ENCODE measurements at places on chromosomes 12 and 14. TPM values are rescaled to one million over a fixed set of nuclear protein-coding genes. Genes with fewer than 3 reads are reported as not detected.
A peak's percentile ranks its signal among the peaks of the same experiment; 100 is the strongest.

ZNF891 gene
- total RNA-seq = 2.7 TPM

NGB gene
- total RNA-seq = not detected

PSMC1 gene
- 164 TPM for total RNA-seq

- H3K27ac ChIP-seq = no peak overlapping the region
- no peak for DNase-seq
- no peak overlapping the region for H3K4me3 ChIP-seq
- no peaks in the 10 kb centered on the region for H3K4me1 ChIP-seq
- no peaks in the 10 kb centered on the region for H3K36me3 ChIP-seq
These were observed 581.9 kb downstream of the VRK1 start for GRCh38 chr14:97379091-97379531.

GRIP1 gene
- total RNA-seq = 7.4 TPM

ATG2B gene
- total RNA-seq = 11.8 TPM

DNA sequence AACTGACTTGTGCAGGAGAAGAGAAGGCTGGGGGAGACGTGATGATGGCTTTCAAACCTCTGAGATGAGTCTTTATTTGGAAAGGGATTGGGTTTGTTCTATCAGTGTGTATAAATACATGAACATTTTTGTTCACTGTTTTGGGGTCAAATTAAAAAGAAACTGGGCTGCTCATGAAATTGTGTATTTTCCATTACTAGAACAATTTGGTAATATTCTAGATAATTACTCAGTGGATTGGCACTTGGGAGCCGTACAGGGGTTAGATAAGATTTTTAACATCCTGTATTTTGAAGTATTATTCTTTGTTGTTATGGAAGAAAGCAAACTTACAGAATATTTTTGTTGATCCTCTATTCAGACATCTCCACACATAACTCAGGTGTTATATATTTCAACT lies 340.6 kb downstream of the PRKD1 start:
- H3K4me1 ChIP-seq = peaks cover 36% of the 10 kb centered on the region
- H3K27me3 ChIP-seq = no peaks in the 10 kb centered on the region
- no peak overlapping the region for H3K27ac ChIP-seq

DNA sequence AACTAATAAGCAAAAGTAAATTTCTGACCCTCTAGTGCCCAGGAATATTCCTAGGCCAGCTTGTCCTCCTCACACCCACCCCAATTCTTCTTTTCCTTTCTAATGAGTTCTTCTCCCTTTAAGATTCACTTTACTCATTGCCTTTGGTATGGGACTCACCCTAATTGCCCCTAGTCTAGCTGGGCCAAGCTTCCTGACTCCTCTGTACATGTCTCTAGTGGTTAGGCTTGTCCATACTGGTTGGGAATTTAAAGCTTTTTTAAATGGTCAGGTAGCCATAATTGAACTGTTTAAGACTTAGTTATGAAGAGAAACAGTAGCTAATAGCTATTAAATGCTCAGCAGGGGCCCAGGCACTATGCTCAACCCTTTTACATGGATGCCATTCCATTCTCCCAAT lies 248.2 kb downstream of the C12orf42 start:
- no peak for DNase-seq
- no peak overlapping the region for H3K27ac ChIP-seq
- no peaks in the 10 kb centered on the region for H3K4me1 ChIP-seq
- no peaks in the 10 kb centered on the region for H3K27me3 ChIP-seq
- H3K4me3 ChIP-seq = no peak overlapping the region

GRCh38 chr12:95504140-95504539 lies 30.2 kb downstream of the METAP2 start:
- H3K4me1 ChIP-seq = no peaks in the 10 kb centered on the region
- no peak overlapping the region for H3K4me3 ChIP-seq
- DNase-seq = no peak
- peaks cover 37% of the 10 kb centered on the region for H3K36me3 ChIP-seq
- no peaks in the 10 kb centered on the region for H3K27me3 ChIP-seq

GPR132 gene
- total RNA-seq = 2.0 TPM

- H3K4me3 ChIP-seq = no peak overlapping the region
- no peaks in the 10 kb centered on the region for H3K36me3 ChIP-seq
- H3K4me1 ChIP-seq = no peaks in the 10 kb centered on the region
- no peak overlapping the region for H3K27ac ChIP-seq
- no peak for DNase-seq
- H3K27me3 ChIP-seq = no peaks in the 10 kb centered on the region
These were observed 335.3 kb downstream of the NPAS3 start for GRCh38 chr14:33273978-33274377.

GZMH gene
- not detected for total RNA-seq

TMEM106C gene
- total RNA-seq = 100 TPM

DNA sequence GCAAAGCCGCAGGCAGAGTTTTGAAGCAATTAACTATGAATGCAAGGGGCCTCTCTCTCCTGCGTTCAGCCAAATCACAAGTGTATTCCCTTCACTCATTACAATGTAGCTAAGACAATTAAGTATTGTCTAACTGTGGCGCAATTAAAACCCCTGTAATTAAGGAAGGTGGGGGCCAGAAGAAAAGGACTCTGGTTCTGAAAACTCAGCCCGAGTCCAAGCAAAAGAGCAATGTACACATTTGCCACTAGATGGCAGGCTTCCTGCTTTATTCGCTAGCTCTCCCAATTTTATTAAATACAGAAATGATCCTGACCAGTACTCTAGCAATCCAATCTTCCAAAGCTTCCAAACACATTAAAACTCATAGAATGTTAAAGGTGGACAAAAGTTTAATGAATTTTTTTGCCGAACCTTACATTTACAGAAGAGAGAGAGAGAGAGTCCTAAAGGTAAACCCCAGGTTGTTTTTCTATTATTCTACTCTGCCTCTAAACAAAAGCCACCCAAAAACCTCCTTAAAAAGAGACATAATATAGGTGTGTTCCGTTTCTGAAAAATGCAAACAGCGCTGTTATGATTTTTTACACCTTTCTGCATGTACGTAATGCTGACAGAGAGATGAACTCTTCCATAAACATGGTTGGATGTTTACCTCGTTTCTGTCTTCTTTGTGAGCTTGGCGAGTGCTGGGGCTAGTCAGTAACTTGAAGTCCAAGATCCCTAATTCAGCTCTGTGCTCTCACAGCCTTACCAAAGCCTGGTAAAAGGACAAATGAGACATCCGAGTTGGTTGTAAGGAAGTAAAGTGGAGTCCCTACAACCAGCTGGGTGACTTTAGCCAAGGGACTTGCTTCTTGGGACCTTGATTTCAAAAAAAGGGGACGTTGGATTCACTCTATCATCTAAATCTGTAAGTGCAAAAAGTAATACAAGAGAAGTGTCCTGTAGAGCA lies 50.9 kb upstream of the VASH1 start:
- no peak overlapping the region for H3K4me3 ChIP-seq
- H3K27ac ChIP-seq = no peak overlapping the region
- peak; percentile 73 for DNase-seq

- H3K4me3 ChIP-seq = no peak overlapping the region
- DNase-seq = peak; percentile 95
- H3K4me1 ChIP-seq = peaks cover 18% of the 10 kb centered on the region
- no peaks in the 10 kb centered on the region for H3K27me3 ChIP-seq
These were observed 3.0 kb downstream of the MIS18BP1 start for GRCh38 chr14:45249856-45250575.

DNA sequence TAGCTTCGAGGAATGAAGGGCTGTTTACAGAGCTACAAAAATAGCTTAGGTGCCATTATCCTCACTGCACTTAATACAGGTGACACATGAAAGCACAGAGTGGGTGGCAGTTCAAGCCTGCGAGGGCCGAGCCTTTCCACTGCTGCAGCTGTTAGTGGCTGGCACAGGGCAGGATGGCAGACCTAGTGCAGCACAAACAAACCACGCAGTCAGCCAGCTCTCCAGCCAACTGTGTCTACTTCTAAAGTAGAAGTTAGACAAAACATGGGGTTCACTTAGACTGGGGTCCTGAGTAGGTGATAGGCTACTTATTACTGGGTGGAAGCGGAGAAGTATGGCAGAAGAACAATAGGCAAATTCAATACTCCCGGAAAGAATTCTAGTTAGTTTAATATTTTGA lies 95.4 kb downstream of the DUSP16 start:
- H3K36me3 ChIP-seq = no peaks in the 10 kb centered on the region
- H3K27ac ChIP-seq = no peak overlapping the region
- no peaks in the 10 kb centered on the region for H3K4me1 ChIP-seq
- no peak for DNase-seq
- H3K27me3 ChIP-seq = no peaks in the 10 kb centered on the region

BTBD6 gene
- 19.2 TPM for total RNA-seq

DNA sequence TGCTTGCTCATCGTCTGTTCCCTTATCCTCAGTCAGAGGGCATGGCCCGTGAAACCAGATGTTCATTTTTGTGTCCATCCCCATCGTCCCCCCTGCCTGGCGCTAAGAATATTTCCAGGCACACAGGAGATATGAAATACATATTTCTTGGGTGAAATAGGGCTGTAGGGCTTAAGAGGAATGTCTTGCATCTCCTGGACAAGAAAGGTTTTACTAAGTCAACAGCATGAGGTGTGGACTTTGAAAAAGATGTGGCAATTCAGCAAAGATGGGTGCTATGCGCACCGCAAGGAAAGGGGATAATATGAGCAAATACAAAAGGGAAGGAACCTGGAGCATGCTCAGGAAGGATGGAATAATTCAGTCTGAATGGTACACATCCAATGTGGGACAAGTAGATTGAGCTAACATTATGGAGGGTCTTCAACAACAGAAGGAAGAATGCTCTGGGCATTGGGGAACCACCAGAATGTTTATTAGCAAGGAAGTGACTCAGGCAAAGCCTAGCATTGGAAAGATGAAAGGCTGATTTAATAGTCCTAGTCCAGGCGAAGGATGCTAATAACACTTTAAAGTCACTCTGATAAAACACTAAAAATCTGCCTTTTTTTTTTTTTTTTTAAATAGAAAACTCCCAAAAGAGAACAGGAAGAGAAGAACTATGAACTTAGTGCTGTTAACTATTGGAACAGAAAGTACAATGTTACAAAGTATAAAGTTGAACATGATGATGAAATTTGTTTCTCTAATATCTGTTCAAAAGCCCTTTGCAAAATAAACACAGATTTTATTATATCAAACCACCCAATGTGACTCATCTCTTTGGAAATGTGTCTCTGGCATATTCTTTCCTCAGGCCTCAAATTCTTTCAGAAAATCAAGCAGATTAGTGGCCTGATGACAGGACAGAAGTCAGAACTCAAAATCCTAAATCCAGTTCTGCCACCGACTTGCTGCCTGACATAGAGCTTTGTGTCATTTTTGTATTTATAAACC lies 449.5 kb downstream of the BCAT1 start:
- DNase-seq = peak; percentile 67
- no peak overlapping the region for H3K27ac ChIP-seq
- no peaks in the 10 kb centered on the region for H3K36me3 ChIP-seq
- no peaks in the 10 kb centered on the region for H3K4me1 ChIP-seq
- H3K27me3 ChIP-seq = no peaks in the 10 kb centered on the region

AICDA gene
- not detected for total RNA-seq

DNA sequence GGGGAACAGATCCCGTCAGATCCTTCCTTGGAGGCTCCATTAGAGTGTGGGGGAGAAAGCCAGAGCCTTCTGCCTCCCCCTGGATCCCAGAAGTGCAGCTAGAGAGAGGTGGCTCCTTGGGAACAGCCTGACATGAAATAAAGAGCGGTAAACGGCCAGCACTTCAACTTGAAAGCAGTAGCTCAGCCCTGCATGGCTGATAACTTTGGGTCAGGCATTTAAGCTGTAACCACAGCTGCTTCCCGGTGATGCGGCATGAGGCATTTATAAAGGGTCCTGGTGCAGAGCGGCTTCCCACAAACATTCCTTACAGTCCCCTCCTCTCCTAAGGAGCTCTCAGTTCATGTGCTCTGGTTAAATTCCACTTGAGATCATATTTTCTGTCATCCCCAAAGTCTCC lies 960.3 kb downstream of the VRK1 start:
- H3K4me1 ChIP-seq = no peaks in the 10 kb centered on the region
- no peaks in the 10 kb centered on the region for H3K36me3 ChIP-seq
- peak; percentile 33 for DNase-seq
- no peak overlapping the region for H3K27ac ChIP-seq

CLEC14A gene
- 0.18 TPM for total RNA-seq

DNA sequence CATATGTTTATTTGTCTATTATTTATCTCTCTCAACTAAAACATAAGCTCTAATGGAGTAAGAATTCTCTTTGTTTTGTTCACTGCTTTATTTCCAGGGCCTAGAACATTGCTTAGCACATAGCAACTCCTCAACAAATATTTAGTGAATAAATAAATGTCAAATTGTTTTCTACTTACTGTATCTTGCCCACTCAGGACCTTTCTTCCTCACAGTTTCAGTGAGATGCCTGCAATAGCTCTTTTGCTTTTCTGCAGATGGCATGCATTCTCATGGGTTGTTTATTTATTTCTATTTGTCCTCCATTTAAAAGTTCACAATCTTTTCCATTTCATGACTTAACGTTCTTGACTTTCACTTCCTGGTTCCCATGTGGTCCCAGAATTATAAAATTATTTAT lies 94.9 kb upstream of the TTC7B start:
- H3K27me3 ChIP-seq = no peaks in the 10 kb centered on the region
- no peak for DNase-seq
- H3K4me1 ChIP-seq = no peaks in the 10 kb centered on the region
- H3K27ac ChIP-seq = no peak overlapping the region
- no peak overlapping the region for H3K4me3 ChIP-seq
- H3K36me3 ChIP-seq = no peaks in the 10 kb centered on the region

DNA sequence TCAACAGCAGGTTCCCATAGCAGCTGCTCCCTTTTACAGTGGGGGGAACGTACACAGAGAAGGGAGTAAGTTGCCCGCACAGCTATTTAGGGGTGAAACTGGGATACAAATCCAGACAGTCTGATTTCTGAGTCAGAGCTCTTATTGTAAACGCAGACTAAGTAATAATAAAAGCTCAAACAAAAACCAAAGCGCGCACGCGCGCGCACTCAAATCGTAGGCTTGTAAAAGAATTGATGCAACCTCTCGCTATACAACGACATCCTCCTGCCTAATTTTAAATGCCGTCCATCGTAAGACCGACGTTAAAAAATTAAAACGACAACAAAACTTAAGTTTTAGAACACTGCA lies 747 bp upstream of the DACT1 start:
- H3K36me3 ChIP-seq = peaks cover 12% of the 10 kb centered on the region
- DNase-seq = peak; percentile 83
- no peaks in the 10 kb centered on the region for H3K27me3 ChIP-seq
- peak overlapping the region; percentile 98 for H3K27ac ChIP-seq

DNA sequence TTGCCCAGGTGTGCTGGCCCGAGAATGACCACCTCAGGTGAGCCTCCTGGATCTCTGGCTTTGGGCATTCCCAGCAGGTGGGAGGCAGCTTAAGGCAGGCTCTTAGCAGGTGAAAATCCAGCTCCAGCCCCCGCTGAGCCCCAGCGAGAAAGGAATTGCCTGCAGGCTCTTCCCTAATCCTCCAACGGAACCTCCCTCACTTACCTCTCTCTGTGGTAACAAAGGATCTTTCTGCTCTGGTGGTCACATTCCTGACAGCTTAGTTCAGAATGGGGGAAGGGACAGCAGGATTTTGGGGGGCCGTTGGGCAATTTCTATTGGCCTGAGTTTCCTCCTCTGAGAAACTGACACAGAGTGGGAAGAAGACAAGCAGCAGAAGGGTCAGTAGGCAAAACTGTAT lies 116.0 kb upstream of the LHX5 start:
- H3K27ac ChIP-seq = no peak overlapping the region
- H3K27me3 ChIP-seq = peaks cover 53% of the 10 kb centered on the region
- no peaks in the 10 kb centered on the region for H3K36me3 ChIP-seq
- H3K4me1 ChIP-seq = no peaks in the 10 kb centered on the region
- no peak for DNase-seq
